ENCODE measurements at places on chromosomes 12 and 14.

DNA sequence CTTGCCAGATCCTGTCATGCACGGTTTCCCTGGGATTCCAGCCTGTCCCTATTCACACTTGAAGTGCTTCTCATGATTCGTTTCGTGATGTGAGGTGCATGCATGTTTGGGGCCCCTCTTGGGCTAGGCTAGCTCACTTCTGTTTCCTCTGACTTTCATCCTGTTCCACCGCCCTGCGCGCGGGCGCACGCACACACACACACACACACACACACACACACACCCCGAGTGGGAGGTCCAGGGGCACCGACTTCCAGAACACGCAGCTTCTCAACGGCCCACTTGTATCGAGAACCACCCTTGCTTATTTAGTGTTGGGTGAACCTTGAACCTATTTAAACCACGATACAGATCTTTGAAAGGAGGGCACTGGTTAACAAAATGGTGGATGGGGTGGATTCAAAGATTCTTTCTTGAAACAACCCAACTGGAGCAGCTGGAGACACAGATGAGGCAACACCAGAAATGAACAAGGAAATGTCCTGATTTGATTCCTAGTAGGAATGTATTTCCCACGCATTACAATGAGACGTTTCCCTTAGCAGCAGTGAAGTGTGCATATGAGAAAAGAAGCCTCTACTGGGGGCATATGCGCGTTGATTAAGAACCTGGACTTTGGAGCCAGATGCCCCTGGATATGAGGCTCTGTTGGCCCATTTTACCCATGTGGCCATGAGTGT lies 16.3 kb downstream of the ELK3 start:
- no peak for DNase-seq

DNA sequence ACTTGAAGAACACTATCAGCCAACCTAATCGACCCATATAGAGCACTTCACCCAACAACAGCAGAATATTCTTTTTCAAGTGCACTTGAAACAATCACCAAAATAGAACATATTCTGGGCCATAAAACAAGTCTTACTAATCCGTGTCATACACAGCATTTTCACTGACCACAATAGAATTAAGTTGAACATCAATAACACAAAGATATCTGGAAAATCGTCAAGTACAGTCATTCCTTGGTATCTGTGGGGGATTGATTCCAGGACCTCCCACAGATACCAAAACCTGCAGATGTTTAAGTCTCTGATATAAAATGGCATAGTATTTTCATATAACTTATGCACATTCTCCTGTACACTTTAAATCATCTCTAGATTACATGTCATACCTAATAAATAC lies 295.7 kb downstream of the BCL11B start:
- DNase-seq = no peak

GRCh38 chr14:97634751-97635150 lies 837.6 kb downstream of the VRK1 start:
- DNase-seq = no peak

GRCh38 chr14:69754487-69754886 lies 12.5 kb upstream of the SRSF5 start:
- DNase-seq = no peak

GRCh38 chr12:109710205-109710746 lies 3.3 kb upstream of the FAM222A start:
- no peak for DNase-seq

GRCh38 chr12:27686147-27686546 lies 10.1 kb upstream of the REP15 start:
- no peak for DNase-seq

- no peak for DNase-seq
Observed at GRCh38 chr12:2857021-2857431, at the start of gene TEX52. TSS of gene TEX52 (minus strand) at chr12:2857039. CDS start at chr12:2857026, 13 bp downstream.

DNA sequence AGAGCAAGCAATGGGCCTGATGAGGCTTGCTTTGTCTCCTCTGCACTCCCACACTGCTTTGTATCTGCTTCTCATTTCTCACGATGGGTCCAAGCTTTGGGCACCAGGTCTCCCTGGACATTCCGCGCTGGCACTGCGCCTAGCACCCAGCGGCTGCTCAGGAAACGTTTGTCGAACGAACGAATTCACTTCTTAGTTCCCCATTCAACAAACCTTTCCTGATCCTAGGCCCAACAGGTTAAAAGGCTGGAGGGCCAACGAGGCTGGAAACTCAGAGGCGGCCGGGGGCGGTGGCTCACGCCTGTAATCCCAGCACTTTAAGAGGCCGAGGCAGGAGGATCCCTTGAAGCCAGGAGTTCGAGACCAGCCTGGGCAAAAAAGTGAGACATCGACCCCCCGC lies 1.0 kb upstream of the GLRX5 start:
- no peak for DNase-seq
